Brain microvascular endothelial cell (primary cell): ENCODE measurements at places on chromosomes 12 and 14.
A peak's percentile ranks its signal among the peaks of the same experiment; 100 is the strongest.

DNA sequence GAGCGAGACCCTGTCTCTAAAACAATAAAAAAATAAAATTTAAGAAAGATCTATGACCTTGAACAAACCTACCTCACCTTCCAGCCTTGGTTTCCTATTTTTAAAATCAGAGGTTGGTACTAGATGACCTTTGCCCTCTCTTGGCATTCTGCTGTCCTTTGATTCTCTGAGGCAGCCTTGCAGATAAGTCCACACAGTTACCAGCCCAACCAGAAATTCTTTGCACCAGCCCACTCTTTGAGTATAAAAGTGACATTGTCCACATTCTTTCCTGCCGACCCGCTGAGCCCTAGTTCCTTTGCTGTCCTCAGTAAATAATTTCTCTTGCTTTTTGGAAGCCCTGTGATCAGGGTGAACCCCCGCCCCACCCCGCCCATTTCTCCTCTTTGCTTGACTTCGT is 150.4 kb downstream of the PHETA1 start:
- no peak for DNase-seq

GRCh38 chr12:50638482-50638880 is 125.4 kb upstream of the ATF1 start:
- DNase-seq, result no peak

DNA sequence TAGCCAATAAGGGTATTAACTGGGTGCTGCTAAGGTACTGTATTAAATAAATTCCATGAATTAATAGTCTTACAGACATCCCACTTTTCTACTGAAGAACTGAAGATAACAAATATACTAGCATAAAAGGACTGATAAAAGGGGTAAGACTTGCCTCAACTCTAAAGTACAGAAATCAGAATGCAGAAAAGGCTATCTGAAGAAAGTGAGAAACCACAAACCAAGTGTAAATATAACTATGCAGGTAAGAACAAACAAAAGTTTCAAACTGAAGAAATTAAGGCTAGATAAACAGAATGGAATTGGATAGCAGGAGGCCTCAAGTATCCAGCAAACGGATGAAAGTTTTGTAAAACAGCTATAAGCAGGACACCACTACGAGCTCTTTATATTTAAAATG is 29.5 kb downstream of the YAF2 start:
- no peak for DNase-seq

DNA sequence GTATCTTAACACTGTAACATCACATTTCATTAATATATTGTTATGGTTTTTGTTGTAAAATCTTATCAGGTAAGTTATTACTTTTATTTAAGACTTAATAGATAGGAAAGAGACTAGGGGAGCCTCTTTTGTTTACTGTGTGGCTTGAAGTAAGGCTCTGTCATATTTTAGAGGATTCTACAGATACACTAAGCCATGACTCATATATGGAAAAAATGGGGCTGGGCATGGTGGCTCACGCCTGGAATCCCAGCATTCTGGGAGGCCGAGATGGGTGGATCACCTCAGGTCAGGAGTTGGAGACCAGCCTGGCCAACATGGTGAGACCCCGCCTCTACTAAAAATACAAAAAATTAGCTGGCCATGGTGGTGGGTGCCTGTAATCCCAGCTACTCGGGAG is 23.6 kb upstream of the NPFF start:
- DNase-seq, result peak; percentile 43

GRCh38 chr14:57921377-57921776 is 55.5 kb upstream of the SLC35F4 start:
- no peak for DNase-seq

- no peak for DNase-seq
Observed at GRCh38 chr14:73424453-73424852, 33.9 kb downstream of the NUMB start.

- no peak for DNase-seq
Observed at GRCh38 chr12:6391013-6391412, 7.1 kb downstream of the LTBR start.

DNA sequence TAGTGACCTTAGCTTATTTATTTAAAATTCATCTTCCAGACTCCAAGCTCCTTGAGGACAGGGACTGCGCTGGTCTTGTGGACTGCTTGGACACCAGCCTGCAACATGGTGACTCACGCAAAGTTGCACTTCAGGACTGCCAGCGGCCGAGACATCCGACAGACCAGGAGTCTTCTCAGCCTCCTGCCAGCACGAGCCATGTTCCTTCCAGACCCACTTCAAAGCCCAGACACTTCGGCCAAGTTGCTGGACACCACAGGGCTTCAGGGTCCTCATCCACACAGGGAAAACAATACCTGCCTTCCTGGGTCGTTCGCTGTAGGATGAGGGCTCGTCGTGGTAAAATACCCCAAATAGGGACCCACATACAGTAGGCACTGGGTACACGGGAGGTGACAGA is 88.7 kb downstream of the BCL11B start:
- no peak for DNase-seq
